ENCODE measurements at places on chromosomes 2 and 18.

GRCh38 chr18:34049511-34049910, 175.2 kb downstream of the NOL4 start:
- DNase-seq: no peak

- DNase-seq: no peak
Measured at GRCh38 chr2:120548627-120549608, 186.8 kb upstream of the GLI2 start.

- no peak for DNase-seq
Measured at GRCh38 chr18:76371301-76372203, 123.5 kb downstream of the ZNF516 start.

DNA sequence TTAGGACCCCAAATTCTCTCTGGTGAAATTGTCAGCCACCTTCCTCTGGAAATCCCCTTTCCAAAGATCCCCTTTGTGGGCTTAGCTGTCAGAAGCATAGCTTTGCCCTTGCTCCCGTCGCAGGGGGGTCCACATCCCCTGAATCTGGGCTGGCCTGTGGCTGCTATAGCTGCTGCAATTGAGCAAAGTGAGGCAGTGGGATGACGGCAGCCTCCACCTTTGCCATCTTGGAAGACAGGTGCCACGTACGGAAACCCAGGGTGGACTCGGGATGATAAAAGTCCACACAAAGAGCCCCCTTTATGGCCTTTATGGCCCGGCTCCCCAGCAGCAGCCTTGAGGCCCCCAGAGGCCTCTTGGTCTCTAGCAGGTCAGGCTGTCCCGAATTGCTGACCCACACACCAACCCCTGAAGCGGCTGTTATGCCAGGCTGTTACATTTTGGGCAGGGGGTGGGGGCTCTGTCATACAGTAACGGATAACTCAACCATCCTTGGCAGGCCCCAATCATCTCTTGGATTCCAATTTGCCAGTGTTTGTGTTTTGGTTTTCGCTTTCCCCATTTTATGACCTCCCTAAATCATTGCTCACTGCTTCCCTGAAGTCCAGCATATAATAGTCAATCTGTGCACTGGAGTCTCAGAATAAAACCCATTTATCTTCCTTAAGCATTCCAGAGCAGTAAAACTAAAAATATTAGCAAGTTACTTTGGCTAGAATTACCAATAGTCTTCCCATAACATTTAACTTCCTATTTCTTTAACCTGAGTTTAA, 33.2 kb upstream of the ID2 start:
- no peak for DNase-seq

GRCh38 chr2:68861330-68861729, 9.9 kb downstream of the BMP10 start:
- DNase-seq: no peak

DNA sequence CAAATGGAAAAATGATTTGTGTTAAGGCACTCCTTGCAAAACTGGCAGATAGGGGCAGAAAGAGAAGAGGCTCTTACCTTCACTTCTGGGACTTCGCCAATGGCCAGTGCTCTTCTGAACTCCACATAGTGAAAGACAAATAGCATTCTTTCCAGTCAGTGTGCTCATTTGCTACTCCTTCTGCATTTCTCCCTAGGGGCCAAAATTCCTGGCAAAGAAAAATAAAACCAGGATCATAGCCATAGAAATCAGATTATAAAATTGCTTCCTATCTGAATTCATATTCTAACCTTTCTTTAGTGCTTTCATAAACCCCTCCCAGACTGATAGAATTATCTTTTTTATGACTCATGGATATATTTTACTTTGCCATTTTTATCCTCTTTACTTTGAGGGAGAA, 56.9 kb upstream of the PELI1 start:
- no peak for DNase-seq

GRCh38 chr2:118350621-118351020, 262.4 kb downstream of the INSIG2 start:
- no peak for DNase-seq

DNA sequence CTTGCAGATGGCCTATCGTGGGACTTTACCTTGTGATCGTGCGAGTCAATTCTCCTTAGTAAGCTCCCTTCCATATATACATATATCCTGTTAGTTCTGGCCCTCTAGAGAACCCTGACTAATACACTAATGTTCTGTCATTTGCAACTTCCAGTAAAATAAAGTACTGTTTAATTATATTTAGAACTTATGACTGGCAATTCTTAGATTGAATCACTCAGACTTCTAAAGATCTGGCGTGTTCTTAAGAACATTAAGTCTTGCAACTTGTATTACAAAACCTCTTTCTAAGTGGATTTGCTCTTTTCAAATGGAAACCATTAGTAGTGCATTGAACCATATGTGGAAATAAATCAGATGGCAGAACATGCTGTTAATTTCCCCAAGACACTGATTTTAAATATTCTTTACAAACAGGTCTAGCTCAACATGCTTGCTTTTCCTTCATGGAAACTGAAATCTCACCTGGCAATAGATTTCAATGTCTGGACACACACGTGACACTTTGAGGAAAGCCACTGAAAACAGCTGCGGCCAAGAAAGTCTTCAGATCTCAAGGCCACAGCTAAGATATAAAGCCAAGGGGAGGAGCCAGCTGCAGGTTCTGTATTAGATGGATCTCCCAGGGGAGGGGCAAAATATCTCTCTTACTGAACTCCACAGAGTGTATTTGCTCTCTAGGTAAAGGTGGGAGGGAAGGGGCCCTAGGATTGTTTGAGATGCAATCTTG, 50.6 kb downstream of the PMAIP1 start:
- DNase-seq: no peak

DNA sequence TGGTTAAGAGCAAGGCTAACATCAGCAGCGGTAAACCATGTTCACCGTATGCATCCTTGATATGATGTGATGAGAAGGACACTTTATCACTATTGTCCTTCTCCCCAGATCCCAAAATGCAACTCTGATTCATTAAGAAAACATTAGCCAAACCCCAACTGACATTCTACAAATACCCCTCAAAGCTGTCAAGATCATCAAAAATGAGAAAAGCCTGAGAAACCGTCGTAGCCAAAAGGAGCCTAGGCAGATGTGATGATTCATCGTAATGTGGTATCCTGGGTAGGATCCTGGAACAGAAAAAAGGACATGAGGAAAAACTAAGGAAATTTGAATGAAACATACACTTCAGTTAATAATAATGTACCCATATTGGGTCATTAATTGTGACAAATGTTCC, 67.3 kb upstream of the ST6GAL2 start:
- no peak for DNase-seq
